Ascending aorta (tissue), 2 donors: ENCODE measurements at places on chromosomes 12 and 14.

GRCh38 chr14:24085215-24085614, 8.9 kb upstream of the PCK2 start:
- DNase-seq: no peak

GRCh38 chr12:1313906-1314305, 280.5 kb downstream of the FBXL14 start:
- no peak for DNase-seq

DNA sequence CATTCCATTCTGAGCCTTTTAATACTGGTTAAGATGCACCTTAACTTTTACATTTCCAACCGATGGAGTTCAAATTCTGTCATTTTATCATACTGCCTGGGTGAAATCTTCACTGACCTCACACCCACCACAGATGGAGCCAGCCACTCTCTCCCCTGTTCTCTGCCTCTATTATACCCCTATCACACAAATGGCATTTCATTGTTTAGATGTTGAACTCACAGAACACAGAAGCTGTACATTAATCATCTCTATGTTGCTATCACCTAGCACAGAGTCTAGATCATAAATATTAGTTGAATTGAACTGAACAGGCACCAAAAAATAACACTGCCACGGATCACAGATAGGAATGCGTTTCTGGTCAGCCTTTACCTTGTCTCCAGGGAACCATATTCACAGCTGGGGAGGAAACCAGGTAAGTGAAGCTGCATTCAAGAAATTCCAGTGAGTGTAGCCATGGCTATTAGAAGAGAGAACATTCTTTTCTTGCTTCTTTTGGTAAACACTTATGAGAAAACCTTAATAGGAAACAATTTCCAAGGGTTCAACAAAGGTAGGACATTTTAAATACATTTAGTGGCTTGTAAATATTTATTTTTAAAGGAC, 194.9 kb upstream of the RMST start:
- DNase-seq: no peak

- DNase-seq: no peak
These were observed 2.2 kb downstream of the ZDHHC17 start for GRCh38 chr12:76766161-76766560.

- no peak for DNase-seq
These were observed 225.2 kb downstream of the KTN1 start for GRCh38 chr14:55805250-55805649.

DNA sequence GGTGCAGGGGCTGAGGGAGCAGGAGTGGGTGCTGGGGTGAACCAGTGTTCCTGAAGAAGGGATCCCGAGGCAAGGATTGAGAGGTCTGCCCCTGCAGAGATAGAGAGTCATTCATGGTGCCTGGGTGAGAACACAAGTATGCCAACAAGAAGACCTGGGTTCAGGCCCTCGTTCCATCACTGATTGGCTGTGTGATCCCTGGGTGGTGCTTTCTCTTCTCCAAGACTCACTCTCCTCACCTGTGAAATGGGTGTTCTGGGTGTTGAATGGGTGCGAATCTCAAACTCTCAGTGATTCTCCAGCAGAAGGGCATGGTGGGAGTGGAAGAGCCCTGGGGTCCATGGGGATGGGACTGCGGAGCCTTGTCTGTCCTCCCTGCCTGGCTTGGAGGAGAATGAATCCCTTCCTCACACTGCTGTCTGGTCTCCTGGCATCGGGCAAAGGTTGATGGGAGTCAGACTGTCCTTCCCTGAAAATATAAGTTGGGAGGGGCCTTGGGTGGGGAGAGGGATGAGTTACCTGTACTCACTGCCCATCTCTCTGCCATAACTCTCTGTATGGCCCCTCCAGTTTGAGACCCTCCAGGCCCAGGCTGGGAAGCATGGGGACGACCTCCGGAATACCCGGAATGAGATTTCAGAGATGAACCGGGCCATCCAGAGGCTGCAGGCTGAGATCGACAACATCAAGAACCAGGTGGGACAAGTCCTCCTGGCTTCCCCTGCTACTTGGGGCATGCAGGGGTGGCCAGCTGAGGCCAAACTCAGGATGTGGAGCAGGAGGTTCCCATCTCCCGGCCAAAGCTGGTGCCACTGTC, 9.6 kb downstream of the KRT7 start:
- DNase-seq: no peak

DNA sequence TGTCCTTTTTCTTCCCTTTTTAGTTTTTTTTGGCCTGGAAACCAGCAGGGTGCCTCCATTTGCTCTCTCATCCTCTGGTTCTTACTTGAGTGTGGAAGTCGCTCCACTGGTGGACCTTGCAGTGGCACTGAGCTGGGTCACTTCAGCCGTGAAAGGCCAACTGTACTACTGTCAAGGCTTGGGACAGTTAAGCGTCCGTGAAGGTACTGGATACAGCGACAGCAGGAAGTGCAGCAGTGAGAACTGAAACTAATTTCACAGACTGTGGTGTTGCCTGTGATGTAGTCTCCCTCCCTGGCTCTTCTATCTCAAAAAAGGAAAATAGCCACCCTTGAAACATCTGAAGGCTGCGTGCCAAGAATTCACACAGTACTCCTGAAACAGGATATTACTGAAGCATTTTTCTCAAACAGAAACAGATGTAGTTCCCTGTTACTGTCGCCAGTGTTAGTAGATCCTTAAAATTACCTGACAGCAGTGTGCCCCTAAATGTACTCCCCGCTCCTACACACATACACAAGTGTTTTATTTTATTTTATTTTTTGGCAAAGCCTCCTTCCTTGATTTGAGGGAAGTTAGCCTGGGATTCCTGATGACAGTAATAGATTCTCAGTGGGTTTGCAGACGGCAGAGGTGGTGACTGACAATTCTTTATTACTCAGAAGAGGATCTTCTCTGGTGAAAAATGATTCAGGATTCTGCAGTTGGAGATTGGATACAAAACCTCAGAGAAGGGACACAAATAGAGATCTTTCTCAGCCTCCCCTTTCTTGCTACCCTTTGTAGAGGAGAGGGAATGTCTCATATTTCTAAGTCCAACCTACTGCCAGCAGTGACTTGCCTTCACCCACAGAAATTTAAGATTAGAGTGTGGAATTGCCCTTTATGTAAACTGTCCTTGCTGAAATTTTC, 4.4 kb downstream of the SUSD6 start:
- no peak for DNase-seq

- peak; percentile 59 for DNase-seq
These were observed 230.7 kb downstream of the BCL11B start for GRCh38 chr14:99041141-99041819.

GRCh38 chr12:131529196-131530040, 181.5 kb upstream of the SFSWAP start:
- DNase-seq: no peak

DNA sequence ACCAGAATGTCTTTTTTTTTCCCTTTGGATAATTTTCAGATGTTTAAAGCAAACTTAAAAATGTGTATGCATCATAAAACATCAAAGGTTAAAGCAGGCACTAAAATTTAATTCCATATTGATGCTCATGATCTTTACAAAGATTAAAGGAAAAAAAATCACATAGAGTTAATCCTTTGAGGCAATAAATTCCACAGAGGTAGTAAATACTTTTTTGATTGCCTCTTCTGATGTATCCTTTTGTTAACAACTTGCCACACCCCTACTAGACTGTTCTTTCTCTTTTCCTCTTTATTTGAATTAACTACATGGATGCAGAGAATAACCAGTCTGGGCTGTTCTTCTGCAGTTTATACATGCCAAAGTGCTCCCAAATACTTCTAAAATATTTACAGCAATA, 45.2 kb upstream of the KCNJ8 start:
- DNase-seq: no peak

DNA sequence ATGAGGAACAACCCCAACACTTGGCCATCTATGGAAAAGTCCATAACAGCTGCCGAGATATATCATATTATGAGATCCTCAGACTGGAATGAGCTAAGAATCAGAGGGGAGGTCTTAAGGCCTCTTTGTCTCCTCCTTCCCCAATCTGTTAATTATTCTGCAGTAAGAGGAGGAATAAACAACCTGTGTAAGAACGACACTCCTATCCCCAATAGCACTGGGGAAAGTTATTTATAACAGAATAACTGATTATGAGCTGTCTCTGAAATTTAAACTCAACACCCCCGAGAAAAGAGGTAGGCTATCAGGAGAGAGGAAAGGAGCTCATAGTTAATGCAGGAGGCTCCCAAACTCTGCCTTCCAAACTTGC, 68.0 kb downstream of the NIN start:
- no peak for DNase-seq

- peak; percentile 73 for DNase-seq
These were observed 96.2 kb downstream of the FIGNL2 start for GRCh38 chr12:51752234-51752889.

GRCh38 chr12:97404543-97404942, 58.1 kb upstream of the RMST start:
- no peak for DNase-seq

DNA sequence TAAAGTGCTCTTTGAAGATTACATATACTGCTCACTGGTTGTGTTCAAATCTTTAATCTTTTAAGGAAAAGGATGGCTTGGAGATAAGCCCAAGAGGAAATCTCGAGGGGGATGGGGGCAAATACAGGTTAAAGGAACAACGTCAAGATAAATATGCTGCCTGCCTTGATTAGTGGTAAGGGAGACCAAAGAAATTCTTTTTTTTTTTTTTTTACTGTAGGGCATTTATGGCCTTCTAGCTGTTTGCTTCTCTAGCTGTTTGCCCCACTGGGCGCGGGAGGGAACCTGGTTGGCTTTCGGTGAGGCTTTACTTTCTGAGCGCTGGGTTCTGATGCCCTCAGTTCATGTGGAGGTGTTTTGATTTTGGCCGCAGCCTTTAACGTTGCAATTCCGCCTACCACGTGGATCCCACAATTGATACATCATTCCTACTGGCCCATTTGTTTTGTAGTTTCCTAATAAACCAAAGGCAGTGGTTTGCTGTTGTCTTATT, 5.7 kb downstream of the CCND2 start:
- no peak for DNase-seq

GRCh38 chr14:79137045-79137430, 966.9 kb downstream of the NRXN3 start:
- DNase-seq: no peak

GRCh38 chr14:68210729-68211299, 391.2 kb downstream of the RAD51B start:
- no peak for DNase-seq

DNA sequence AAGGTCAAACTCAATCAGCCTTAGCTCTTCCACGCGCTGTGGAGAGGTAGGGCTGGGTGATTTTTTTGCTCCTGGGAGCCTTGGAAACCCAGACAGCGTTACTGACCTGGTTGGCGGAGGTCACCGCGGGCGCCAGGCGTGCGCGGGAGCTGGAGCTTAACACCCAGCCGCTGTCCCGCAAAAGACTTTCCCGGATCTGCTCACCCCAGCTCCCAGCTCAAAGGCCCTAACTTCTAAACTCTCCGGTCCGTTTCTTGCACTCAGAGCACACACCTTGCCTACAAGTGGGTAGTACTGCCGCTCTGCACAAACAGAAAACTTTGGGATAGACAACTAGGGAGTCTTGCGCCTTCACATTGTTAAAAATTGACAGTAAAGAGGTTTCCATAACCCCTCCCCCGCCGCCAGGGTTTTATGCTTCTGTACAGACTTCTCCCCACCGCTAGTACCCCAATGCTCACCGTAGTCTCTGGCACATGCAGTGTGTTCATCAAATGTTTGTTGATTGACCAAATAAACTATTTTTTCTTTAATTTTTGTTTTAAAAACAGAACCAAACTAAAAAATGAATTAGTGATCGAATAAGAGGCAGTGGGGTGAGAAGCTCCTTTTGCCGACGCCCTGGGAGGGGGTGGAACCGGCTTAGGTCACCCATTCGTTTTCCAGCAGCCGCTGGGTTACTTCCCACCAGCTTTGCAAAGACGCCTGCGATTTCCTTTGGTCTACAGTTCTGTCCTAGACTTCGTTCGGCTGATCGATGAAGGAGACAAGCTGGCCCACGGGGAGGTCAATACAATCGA, 12.7 kb upstream of the TBX3 start:
- no peak for DNase-seq

DNA sequence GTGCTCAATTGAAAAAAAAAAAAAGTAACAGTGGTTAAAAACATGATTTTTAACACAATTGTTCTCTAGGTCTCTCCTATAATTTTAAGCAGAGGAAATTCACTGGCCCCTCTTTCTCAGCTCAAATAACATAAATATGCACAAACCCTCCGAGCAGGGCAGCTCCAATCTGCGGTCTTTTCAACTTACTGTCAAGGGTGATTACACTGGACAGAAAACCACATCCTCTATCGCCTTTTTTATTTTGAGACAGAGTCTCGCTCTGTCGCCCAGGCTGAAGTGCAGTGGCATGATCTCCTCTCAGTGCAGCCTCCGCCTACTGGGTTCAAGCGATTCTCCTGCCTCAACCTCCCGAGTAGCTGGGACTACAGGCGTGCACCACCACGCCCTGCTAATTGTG, 16.5 kb upstream of the GABARAPL1 start:
- DNase-seq: no peak

- DNase-seq: no peak
These were observed 41.0 kb downstream of the CMKLR1 start for GRCh38 chr12:108297895-108298760.

- DNase-seq: no peak
These were observed 1018.5 kb downstream of the LRFN5 start for GRCh38 chr14:42624980-42625761.

GRCh38 chr14:24312736-24313507, 1.6 kb downstream of the LTB4R start:
- no peak for DNase-seq

DNA sequence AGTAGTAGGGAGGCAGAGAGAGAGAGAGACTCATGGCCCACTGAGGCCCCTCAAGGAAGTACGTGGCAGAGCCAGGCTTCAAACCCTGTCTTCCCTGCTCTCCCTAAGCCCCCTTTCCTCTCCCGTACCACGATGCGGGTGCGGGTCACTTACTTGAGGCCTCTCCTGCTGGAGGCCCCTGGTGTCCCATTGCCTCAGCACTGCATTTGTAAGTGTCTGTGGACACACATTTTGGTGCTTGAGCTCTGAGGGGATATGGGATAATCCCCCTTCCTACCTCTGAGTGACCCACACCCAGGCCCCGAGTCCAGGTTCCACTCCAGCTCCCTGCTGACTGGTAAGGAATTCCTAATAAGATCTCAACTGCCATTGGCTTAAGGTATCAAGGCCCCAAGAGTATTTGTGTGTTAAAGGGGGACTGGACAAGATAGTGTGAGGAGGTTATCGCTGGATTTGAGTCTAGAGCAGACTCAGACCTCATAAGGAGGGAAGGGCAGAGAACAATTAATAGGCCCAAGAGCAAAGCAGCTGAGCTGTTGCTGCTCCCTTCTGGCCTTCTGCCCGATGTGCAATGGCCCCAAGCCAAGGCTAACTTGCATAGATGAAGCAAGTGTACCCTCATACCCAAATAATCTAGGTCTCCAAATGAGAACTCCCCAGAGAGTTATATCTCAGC, 71.9 kb downstream of the CRACR2A start:
- DNase-seq: no peak

- no peak for DNase-seq
These were observed 566.3 kb upstream of the NOVA1 start for GRCh38 chr14:27164139-27164538.

- no peak for DNase-seq
These were observed 49.2 kb upstream of the CNOT2 start for GRCh38 chr12:70194076-70194475.

GRCh38 chr12:127025545-127025944, 1241.4 kb upstream of the TMEM132C start:
- DNase-seq: no peak
